RPMI7951 (cell line): ENCODE measurements at places on chromosomes 7 and 10. TPM values are rescaled to one million over a fixed set of nuclear protein-coding genes. Genes with fewer than 3 reads are reported as not detected.

DNA sequence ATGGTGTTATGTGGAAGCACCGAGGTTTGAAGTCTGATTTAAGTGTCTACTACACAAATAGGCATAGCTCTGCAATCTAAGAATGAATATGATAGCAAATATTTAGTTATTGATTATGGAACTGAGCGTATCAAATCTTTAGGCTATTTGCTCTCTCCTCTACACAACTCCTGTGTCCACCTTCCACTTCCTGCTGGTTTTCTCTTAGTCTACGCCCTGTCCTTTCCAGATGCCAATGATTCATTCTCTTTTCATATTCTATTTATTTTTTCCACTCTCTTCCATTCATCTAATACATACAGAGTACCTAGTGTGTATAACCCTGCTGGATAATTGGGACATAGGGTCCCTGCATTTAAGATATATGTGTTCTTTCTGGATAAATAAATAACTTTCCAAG, 83.7 kb downstream of the DGKB start:
- no peak for DNase-seq

DNA sequence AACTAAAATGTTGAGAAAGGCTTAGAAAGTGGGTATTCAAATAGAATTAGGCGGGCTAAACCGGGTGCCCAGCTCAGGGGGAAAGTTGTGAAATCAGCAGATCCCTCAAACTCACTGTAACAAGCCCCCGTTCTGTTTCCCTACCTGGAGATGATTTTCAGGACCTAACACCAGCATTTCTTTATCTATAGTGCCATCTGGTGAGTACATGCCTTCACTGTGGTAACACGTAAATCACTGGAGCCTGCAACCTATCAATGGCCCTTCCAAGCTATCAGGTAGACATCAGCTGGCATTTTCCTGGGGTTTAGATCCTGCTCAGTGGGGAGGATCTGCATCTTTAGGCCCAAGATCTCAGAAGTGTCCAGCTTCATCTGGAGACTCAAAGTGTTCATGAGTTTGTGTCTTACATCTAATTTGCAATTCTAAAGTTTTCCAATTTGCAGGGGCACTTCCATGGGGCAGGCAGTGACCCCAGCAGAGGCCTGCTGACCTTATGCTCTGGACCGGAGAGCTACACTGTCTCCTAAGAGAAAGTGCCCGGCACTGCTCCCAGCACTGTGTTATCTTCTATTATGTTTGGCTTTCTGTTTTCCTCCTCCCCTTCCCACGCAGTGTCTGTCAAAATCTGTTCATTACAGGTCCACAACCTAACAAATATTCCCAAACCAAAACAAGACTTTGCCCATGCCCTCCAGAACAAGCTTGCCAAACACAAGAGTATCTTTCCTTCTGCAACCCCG, 132.5 kb downstream of the LSM5 start:
- DNase-seq, result peak; percentile 22

DNA sequence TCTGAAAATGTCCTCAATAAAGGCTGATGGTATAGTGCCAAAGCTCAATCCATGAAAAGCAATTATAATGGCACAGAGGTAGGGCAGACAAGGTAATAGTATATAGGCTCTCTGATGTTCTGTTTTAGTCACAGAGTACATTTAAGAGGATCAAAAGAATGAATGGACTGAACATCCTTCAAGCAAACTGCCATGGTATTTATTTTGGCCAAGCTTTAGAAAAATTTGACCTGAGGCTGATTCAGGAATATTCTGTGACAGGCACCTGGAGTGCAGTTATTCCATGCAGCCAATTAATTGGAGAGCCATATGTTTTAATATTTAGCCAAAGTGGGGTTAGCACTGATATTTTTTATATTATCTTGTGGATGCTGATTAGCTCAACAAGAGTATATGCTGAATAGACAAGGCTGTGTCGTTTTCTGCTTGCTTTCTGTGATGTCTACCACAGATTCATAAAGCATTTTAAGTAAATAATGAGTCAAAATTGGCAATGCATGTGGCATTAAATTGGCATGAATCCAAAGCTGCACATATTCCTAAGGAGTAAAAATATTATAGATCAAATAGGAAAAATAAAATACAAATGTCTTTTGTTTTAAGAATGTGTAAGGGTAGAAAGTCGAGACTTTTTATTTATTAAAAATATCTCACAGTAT, 177.4 kb downstream of the PCLO start:
- no peak for DNase-seq

Gene TNKS2
- total RNA-seq, result 16.7 and 19.2 TPM in 2 replicates

Gene PTF1A
- total RNA-seq, result not detected in 2 replicates
